Heart right ventricle (tissue), 16 donors: ENCODE measurements at places on chromosomes 13 and 19. TPM values are rescaled to one million over a fixed set of nuclear protein-coding genes. Genes with fewer than 3 reads are reported as not detected.

The ZNF470 gene
- total RNA-seq, result 4.2 TPM

DNA sequence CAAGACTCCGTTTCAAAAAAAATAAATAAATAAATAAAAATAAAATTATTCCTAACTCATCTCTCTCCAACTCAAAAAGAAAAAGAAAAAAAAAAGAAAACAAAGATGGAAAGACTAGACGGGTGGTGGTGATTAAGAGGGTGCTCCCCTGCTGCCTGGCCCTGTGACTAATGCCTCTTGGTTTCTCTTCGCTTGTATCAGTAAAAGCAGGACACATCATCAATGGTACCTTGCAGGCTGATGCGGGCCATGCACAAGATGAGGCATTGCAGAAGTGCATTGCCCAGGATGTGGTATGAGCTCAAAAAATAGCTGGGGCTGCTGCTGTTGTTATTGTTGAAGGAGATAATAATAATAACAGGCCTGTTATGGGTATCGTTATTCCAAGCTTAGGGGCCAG, 14.6 kb downstream of the ACER1 start:
- DNase-seq, result no peak

- no peak for DNase-seq
Observed at GRCh38 chr13:46844431-46844830, 47.5 kb upstream of the ESD start.

DNA sequence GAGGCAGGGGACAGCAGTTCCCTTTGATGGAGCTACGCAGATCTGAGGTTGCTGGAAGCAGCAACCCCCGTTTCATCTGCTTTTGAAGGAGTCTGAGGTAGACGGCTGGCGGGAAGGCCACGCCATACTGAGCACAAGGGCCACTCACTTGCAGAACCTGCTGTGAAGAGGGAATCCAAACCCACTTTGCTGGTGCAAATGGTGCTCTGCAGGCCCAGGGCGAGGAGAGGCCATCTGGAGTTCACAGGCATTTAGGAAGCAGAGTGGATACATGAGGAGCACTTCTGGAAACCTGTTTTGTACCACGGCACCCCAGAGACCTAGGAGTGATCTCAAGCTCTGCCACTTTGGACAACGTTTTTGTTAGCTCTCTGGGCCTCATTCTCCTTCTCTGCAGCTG, 227.8 kb downstream of the UQCRFS1 start:
- DNase-seq, result no peak

- no peak for DNase-seq
Observed at GRCh38 chr19:51664131-51664530, 17.5 kb upstream of the SIGLEC14 start.

GRCh38 chr13:114303700-114304327, 10.5 kb upstream of the CHAMP1 start:
- no peak for DNase-seq

- no peak for DNase-seq
Observed at GRCh38 chr13:102504002-102504401, 92.8 kb upstream of the TPP2 start.

GRCh38 chr19:1073063-1073955, 6.3 kb downstream of the ARHGAP45 start:
- no peak for DNase-seq

- no peak for DNase-seq
Observed at GRCh38 chr19:46076031-46076880, 35.5 kb upstream of the IGFL4 start.
